ENCODE measurements at places on chromosomes 3 and 15. TPM values are rescaled to one million over a fixed set of nuclear protein-coding genes. Genes with fewer than 3 reads are reported as not detected.

The PP2D1 gene
- not detected for total RNA-seq

The CRABP1 gene
- not detected for total RNA-seq

The SENP8 gene
- total RNA-seq: 1.3 TPM

The CDHR4 gene
- total RNA-seq: not detected

The AGBL1 gene
- total RNA-seq: not detected

The IQCF5 gene
- not detected for total RNA-seq

DNA sequence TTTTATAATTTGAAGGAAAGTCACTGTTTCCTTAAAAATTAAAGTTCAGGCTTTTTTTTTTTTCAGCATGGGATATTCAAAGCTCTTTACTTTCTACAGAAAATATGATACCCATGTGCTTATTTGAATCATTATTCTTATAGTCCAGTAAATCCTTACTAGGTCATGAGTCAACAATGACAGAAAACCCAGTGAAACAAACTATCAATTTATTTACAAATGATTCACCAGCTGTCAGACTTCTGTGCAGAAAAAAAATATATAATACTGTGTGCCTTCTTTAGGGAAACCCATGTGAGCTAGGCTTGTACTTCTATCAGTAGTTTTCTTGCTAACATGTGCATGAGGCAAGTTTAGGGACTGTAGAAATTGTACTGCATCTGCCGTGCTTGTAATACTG is 1.2 kb downstream of the ACP3 start:
- H3K4me3 ChIP-seq: no peak overlapping the region
- H3K27ac ChIP-seq: no peak overlapping the region
- peaks cover 4% of the 10 kb centered on the region for H3K4me1 ChIP-seq
- DNase-seq: no peak
- H3K36me3 ChIP-seq: no peaks in the 10 kb centered on the region

- peaks cover 33% of the 10 kb centered on the region for H3K4me1 ChIP-seq
- H3K36me3 ChIP-seq: peaks cover 82% of the 10 kb centered on the region
- peak overlapping the region; percentile 77 for H3K27ac ChIP-seq
Measured at GRCh38 chr3:15440891-15441290, 13.5 kb downstream of the EAF1 start.

DNA sequence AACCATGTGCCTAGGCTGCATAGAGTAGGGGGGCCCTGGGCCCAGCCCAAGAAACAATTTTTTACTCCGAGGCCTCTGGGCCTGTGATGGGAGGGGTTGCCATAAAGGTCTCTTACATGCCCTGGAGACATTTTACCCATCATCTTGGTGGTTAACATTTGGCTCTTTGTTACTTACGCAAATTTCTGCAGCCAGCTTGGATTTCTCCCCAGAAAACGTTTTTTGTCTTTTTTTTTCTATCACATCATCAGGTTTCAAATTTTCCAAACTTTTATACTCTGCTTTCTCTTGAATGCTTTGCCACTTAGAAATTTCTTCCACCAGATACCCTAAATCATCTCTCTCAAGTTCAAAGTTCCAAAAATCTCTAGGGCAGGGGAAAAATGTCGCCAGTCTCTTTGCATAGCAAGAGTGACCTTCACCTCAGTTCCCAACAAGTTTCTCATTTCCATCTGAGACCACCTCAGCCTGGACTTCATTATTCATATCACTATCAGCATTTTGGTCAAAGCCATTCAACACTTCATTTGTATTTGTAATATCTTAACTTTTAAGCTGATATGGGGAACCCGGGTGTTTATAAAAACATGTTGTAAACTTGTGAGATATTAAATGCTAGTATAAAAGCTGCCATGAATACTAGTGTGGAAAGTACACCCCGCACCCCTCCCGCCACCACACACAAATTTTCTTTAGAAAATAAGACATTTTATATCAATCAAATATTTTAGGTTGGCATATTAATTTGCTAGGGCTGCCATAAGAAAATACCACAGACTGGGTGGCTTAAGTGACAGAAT is 56.0 kb upstream of the PLSCR4 start:
- no peaks in the 10 kb centered on the region for H3K4me1 ChIP-seq
- H3K27me3 ChIP-seq: peaks cover 3% of the 10 kb centered on the region
- no peak overlapping the region for H3K4me3 ChIP-seq
- H3K36me3 ChIP-seq: no peaks in the 10 kb centered on the region

GRCh38 chr3:194294895-194295214 is 56.3 kb downstream of the CPN2 start:
- H3K27me3 ChIP-seq: peaks cover 44% of the 10 kb centered on the region
- no peak for DNase-seq
- H3K36me3 ChIP-seq: peaks cover 4% of the 10 kb centered on the region
- H3K4me3 ChIP-seq: no peak overlapping the region
- H3K4me1 ChIP-seq: peaks cover 9% of the 10 kb centered on the region

DNA sequence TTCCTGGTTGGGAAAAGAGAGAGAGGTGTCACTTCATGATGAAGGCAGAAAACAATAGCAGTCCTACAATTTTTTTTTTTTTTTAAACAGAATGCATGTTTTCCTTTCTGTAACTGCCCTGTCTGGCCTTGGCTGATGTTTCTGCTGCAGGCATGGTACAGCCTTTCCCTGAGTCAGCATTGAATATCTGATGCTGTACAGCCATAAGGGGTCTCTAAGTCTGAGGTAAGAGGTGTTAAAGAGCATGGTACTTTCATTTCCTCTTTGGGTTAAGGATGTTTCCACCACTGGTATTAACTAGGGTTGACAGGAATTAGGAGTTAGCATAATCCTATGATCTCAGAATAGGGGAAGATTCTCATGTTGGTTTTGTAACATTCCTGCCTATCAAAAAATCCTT is 147.4 kb downstream of the CHST2 start:
- no peak overlapping the region for H3K27ac ChIP-seq
- H3K4me1 ChIP-seq: peaks cover 5% of the 10 kb centered on the region
- H3K27me3 ChIP-seq: no peaks in the 10 kb centered on the region
- no peak for DNase-seq
- no peak overlapping the region for H3K4me3 ChIP-seq

DNA sequence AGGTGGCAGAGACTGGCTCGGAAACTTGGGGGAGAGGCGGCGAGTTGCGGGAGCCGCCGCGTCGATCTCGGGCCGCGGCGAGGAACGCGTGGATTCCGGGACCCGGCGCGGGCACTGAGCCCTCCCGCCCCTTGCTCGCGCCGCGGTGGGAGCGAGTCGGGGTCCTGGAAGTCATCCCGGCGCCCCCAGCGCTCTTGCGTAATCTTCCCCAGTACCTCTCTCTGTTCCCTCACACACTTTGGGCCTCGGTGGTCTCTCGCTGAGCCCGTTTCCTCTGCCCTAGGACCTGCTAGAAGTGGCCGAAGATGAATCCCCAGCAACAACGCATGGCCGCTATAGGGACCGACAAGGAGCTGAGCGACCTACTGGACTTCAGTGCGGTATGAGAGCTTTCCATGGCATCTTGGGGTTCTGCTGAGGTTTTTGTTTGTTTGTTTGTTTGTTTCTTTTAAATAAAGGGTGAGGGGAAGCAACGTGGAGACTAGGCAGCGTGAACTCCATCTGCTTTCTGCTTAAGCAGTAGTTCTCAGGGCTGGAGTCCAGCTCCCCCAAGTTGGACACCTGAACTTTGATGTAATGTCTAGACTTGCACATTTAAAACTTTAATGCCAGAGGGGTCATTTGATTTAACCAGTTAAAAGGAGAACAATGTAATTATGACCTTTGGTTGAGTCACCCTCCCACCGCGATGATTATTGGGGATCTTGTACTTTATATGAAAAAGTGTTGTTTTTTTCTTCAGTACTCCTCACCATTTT is 1.3 kb downstream of the TCF12 start:
- peaks cover 36% of the 10 kb centered on the region for H3K4me1 ChIP-seq
- H3K27me3 ChIP-seq: no peaks in the 10 kb centered on the region
- peak overlapping the region; percentile 95 for H3K4me3 ChIP-seq
- DNase-seq: peak; percentile 32
- peaks cover 38% of the 10 kb centered on the region for H3K36me3 ChIP-seq

DNA sequence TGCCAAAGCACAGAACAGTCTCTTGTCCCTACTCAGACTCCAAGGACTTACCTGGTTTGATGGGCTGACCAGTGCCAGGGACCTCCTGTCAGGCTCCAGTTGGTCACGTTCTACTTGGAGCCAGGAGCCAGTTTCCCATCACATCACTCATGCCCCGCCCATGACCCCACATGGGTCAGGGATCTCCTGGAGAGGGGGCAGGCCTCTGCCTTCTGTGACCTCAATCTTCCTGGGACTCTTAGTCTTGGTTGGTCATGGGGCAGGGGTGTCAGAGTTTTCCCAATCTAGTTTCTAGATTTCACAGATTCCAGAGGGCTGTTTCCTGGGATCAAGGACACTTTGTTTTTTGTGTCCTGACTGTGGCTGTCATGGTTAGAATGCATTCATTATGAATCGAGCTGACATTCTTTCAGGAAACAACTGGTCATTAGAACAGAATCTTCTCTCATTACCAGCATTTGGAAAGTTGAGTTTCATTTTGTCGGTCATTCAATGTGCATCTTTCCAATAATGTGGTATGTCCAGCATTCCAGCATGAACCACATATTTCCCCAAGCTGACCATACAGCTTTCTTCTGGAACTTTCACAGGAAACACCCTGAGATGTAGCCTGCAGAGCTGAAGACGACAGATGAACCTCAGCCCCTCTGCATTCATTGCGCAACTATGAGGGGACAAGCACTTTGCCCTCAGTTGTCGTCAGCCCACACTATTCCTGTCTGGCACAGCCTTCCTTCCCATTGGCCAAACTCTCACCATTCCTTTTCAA is 19.8 kb downstream of the CYP19A1 start:
- H3K36me3 ChIP-seq: no peaks in the 10 kb centered on the region
- H3K27ac ChIP-seq: no peak overlapping the region
- H3K4me3 ChIP-seq: no peak overlapping the region

GRCh38 chr3:120846073-120846472 is 61.9 kb upstream of the STXBP5L start:
- DNase-seq: no peak
- H3K4me1 ChIP-seq: no peaks in the 10 kb centered on the region
- no peak overlapping the region for H3K27ac ChIP-seq

- DNase-seq: no peak
- H3K4me1 ChIP-seq: no peaks in the 10 kb centered on the region
- H3K27me3 ChIP-seq: peaks cover 25% of the 10 kb centered on the region
- H3K4me3 ChIP-seq: no peak overlapping the region
Measured at GRCh38 chr3:194009019-194009418, 126.9 kb upstream of the HES1 start.

DNA sequence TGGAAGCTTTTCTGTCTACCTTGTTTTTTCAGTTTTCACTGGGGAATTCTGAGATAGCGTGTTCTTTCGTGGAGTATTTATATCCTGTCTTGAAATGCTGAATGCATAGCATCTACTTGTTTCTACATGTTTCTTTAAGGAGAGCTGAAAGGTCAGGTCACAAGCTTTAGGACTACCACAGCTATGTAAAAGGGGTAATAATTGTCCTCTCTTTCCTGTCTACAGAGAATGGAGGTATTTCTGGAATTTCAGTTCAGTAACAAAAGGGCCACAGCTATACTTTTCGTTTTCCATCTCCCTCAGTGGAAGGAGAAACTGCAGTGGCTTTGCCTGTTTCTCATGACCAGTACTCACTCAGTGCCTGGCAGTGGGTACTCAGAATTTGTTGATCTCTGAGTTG is 4.7 kb downstream of the INAFM2 start:
- peaks cover 7% of the 10 kb centered on the region for H3K36me3 ChIP-seq
- H3K27me3 ChIP-seq: peaks cover 3% of the 10 kb centered on the region
- no peak overlapping the region for H3K27ac ChIP-seq
- DNase-seq: no peak

GRCh38 chr3:140406655-140407054 is 271.2 kb upstream of the TRIM42 start:
- H3K27ac ChIP-seq: no peak overlapping the region
- no peaks in the 10 kb centered on the region for H3K27me3 ChIP-seq
- no peak overlapping the region for H3K4me3 ChIP-seq
- H3K4me1 ChIP-seq: no peaks in the 10 kb centered on the region

- DNase-seq: no peak
- no peak overlapping the region for H3K27ac ChIP-seq
- H3K4me1 ChIP-seq: no peaks in the 10 kb centered on the region
- H3K27me3 ChIP-seq: no peaks in the 10 kb centered on the region
Measured at GRCh38 chr3:15014606-15015328, 50.3 kb downstream of the MRPS25 start.

DNA sequence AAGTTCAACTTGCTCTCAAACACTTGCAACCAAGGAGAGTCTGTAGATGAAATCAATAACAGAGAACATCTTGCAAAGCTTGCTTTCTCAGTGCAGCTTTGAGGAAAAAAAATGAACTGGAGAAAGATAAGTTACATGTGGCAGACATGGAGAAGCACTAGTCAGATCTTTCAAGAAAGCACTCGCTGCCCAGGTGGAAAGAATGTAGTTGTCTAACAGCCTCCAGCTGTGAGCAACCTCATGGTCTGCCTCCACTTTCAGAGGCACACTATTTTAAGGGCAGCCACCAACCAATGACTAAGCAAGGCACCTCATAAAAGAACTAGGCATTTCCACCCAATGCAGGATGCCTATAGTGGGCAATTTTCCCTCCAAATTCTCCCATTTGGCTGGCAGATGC is 125.4 kb upstream of the CPNE4 start:
- DNase-seq: no peak
- peaks cover 2% of the 10 kb centered on the region for H3K27me3 ChIP-seq
- H3K4me1 ChIP-seq: no peaks in the 10 kb centered on the region

DNA sequence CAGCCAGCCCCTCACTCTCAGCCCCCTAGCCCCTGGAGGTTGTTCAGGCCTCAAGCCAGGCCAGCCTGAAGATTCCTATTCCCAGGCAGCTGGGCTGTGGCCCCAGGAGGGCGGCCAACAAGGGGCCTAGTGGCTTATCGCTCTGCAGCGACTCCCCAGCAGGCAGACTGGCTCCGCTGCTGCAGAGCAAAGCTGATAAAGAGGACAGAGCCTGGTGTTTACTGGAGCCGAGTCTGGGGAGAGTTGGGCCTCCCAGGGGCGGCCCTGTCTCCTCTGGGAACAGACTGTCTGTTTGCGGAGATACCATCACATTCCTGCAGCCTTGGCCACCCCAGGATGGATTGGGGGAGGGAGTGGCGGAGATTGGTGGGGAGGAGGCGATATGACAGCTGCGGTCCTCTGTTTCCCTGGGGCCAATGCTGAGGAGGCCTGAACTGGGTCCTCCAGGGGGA is 22.4 kb upstream of the SMAD6 start:
- peaks cover 10% of the 10 kb centered on the region for H3K4me1 ChIP-seq
- peaks cover 2% of the 10 kb centered on the region for H3K36me3 ChIP-seq
- no peak overlapping the region for H3K27ac ChIP-seq

GRCh38 chr15:82763361-82764116 is 42.3 kb downstream of the FSD2 start:
- no peak overlapping the region for H3K27ac ChIP-seq
- peaks cover 22% of the 10 kb centered on the region for H3K36me3 ChIP-seq
- no peaks in the 10 kb centered on the region for H3K27me3 ChIP-seq
- peaks cover 7% of the 10 kb centered on the region for H3K4me1 ChIP-seq

DNA sequence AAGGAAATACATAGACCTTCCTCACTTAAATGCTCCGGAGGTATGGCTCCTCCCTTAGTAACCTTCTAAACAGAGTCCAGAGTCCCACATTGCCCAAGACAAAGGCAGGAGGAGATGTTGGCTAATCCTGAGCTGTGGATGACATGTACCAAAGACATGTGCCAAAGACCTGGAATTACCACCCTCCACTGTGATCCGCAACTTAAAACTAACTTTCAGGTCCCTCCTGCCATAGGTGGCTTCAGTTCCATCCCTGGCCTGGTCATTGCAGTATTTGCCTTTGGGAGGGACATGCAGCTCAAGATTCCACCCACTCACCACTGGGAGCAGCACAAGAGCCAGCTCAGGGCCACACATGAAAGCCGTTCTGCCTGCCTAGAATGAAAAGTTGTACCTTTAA is 28.0 kb downstream of the MYZAP start:
- H3K27me3 ChIP-seq: peaks cover 15% of the 10 kb centered on the region
- no peak overlapping the region for H3K27ac ChIP-seq
- H3K4me3 ChIP-seq: no peak overlapping the region
- H3K36me3 ChIP-seq: no peaks in the 10 kb centered on the region
- DNase-seq: no peak

Measured in activated CD8-positive, alpha-beta T cell treated with anti-CD3 and anti-CD28 coated beads, Interleukin-2, amount 10 ng/mL, durations not matched to agents 7 days and 5 days (primary cell).